ENCODE measurements at places on chromosomes 2 and 18. TPM values are rescaled to one million over a fixed set of nuclear protein-coding genes. Genes with fewer than 3 reads are reported as not detected.

- DNase-seq: no peak
These were observed 135.0 kb upstream of the DOK6 start for GRCh38 chr18:69265656-69266055.

- DNase-seq: no peak
These were observed 148.4 kb upstream of the CAVIN2 start for GRCh38 chr2:191995285-191995684.

DNA sequence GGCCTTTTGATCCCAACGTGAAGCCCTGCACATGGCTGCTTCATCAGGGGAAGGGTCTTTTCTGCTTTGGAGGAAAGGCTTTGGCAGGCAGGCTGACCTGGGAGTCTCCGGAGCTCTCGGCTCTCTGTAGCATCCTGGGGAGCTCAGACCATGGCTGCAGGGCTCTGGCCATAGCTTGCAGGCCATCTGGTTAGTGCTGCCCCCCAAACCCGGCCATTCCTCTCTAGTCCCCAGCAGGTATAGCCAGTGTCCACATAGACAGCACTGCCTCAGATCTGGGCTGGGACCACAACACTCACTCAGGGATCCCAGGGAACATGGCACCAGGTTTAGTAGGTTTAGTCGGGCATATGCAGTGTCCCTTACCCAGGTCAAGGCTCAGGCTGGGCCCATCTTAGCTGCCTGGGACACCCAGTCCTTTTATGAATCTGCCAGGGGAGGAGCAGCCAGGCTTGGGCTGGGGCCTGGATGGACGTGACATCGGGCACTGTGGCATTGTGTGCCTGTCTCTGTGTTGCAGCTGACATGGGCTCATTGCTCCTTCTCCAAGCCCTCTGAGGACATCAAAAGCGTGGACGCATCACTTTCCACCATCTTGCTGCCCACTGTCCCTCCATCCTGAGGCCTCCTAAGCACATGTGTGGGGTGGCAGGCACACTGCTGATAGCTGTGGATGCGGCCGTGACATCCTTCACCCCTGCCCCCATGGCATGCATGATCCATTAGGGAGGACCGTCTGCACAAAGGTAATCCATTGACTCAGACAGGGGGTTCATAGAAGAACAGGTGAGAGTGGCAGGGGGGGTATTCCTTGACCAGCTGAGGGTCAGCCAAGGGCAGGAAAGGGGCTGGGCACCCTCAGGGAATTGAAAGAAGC is 19.2 kb upstream of the GPR35 start:
- DNase-seq: no peak

DNA sequence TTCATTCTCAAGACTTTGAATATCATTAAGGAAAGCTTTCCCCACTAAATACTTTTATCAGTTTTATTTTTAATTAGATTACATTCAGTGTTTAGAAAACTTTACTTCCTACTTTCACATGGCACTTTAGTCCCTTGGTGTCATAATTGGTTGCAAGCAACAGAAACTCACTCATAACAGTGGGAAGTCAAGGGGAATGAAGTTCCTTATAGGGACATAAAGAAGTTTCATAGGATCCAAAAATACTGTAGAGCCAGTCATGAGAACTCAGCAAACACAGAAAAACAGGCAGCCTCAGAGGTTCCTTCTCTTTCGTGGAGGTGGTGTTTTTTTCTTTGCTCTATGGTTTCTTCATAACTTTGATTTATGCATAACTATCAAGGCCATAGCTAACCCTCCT is 809.0 kb downstream of the BCL11A start:
- no peak for DNase-seq

DNA sequence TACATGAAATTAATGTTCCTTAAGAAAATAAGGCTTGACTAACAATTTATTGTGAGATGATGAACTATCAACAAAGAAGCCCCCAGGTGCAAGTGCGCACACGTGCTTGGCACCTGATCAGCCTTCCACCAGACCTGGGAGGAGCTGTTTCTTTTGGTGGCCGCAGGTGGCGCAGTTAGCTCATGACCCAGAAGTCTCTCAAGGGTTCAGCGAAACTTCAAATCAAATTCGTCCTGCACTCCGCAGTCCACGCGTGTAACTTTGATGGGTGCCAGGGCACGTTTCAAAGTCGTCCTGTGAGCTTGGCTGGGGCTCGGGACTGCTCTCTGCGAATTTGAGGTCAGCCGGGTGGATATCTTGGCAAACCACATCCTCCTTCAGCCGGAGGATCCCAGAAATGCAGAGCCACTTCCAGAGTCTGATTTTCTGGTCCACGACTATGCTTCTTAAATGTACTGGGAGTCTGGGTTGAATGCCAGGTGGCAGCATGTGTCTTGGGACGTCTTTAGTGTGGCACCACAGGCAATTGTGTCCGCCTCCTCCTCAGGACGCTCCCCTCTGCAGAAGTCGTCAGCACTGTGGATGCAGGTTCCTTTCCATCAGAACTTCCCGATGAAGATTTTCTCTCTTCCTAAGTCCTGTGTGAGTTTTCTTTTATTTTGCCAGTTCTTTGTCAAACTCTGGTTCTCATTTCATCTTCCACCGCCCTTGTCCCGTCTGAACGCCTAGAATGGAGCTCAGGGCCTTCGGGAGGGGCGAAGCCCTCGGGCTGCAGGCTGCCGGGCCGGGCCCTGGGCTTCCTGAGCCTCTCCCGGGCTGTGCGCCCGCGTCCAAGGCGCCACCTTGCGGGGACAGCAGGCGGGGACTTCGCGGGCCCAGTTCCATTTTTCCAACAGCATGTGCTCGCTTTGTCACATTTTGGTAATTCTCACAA is 61.3 kb upstream of the RAPGEF4 start:
- no peak for DNase-seq

DNA sequence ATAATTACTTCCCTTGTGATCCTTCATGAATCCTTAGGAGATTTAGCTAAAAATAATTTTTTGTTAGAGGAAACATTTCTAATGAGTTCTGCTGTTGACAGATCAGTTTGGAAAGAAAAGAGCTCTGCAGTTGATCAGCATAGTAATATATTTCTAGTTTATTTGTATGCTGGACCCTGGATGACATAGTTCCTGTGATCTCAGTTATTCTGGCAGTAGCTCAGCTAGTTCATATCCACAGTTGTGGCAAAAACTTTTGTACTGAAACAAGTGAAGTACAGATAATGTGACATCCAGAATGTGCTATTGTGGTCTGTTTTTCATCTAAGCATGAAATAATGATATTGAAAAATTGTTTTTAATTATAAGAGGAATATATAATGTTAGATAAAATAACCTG is 33.7 kb downstream of the ABI2 start:
- DNase-seq: no peak

- DNase-seq: no peak
These were observed 53.5 kb upstream of the ASPRV1 start for GRCh38 chr2:70014959-70015358.

GRCh38 chr2:20434588-20435294 is 12.1 kb upstream of the RHOB start:
- no peak for DNase-seq

DNA sequence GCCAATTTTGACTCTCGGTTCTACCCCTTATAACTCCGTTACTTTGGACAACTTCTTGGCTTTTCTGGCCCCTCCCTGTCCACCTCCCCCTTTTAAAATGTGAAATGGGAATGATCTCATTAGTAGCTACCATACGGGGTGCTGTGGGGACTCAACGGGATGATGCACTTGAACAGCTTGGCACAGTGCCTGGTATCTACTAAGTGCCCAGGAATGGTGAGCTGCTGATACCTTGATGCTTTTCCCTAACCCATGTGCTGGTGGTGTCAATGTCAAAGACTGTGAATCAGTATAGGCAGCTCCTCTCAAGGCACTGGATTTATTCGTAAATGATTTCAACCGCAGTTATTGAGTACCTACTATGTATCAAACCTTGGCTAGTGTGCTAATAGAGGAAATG is 204.2 kb downstream of the LOXHD1 start:
- DNase-seq: no peak

DNA sequence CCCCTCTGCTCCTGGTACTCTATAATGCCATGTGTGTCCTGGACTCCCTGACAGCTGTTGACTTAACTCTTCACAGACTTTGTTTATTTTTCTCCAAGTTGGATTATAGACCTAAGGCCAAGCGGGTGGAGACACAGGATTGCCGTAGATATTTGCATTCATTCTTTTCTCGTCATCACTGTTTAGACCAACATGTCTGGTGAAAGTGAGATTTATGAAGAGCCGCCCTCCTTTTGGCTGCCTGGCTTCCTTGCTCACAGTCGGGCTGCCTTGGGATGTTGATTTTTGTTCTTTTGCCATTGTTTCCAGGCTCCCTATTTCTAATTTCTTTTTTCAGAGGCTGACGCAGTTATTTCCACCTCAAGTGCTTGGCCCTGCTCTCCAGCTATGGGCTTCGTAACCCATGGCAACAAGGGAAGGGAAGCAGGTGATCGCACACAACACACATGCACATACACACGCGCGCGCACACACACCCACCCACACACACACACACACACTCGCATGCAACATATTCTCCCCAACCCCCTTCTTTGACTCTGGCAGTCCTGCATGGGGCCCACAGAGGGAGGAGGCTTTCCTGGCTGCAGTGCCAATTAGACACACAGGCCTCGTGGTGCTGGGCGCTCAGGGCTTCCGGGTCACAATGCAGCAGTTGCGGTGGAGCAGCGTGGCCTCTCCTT is 296.5 kb downstream of the MTX2 start:
- no peak for DNase-seq

DNA sequence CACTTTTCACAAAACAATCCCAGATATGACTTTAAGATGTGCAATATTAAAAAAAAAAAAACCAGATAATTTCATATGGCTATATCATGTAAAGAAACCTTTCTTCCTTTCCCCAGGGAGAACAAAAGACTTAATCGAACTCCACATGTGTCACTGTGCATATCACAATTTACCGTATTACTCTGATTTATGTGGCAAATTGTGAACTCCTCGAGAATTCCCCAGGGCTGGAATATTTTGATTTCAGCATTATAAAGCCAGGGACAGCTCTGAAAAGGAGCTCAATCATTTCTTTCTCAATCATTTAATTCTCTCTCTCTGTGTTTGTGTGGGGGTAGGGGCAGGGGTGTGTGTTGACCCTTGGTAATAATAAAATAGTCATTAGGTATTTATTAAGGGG is 165.8 kb downstream of the TDRD15 start:
- no peak for DNase-seq

- no peak for DNase-seq
These were observed 253.1 kb downstream of the DYM start for GRCh38 chr18:49207361-49207760.

DNA sequence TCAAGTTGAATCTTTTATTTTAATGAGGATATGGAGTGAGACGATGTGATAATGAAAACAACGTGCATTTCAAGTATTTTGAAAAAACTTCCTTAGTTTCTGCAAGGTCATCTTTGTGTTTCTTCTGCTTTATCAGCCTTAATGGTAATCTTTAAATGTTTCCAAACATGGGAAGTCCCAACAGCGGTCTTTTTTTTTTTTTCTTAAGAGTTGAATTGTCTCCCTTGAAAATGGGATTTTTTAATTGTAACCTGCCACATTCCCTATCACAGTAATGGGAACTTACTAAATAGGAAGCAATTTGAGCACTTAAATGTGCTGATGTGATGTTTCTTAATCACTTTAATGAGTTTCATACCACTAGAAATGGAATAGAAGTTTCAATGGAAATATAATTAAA is 45.8 kb downstream of the ATIC start:
- no peak for DNase-seq

ANO7 gene
- 2.2 TPM for polyA plus RNA-seq

GCG gene
- not detected for polyA plus RNA-seq

FOXI3 gene
- 0.17 TPM for polyA plus RNA-seq

FTCDNL1 gene
- 0.91 TPM for polyA plus RNA-seq

B4GALT6 gene
- 14.3 TPM for polyA plus RNA-seq
